Activated T-helper 1 cell treated with anti-CD3 and anti-CD28 coated beads, Interleukin-2, amount 50 U/mL, for 16 hours (primary cell): ENCODE measurements at places on chromosomes 3 and 15.

DNA sequence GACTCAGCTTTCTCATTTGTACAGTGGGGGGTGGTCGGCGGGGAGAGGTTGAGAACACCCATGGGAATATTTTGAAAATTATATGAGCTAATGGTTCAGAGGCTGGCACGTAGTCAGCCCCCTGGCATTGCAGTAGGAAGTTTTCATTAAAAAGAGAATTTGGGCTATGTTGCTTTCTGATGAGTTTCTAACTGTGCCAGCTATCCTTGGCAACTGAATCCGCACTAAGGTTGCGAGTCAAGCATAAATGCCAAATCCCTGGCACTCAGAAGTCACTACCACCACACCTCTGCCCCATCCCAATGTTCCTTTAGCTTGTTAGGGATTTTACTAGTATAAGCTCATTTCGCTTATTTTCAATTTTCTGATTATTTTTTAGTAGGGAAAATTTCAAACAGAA is 91.6 kb downstream of the DNASE1L3 start:
- no peak for DNase-seq

DNA sequence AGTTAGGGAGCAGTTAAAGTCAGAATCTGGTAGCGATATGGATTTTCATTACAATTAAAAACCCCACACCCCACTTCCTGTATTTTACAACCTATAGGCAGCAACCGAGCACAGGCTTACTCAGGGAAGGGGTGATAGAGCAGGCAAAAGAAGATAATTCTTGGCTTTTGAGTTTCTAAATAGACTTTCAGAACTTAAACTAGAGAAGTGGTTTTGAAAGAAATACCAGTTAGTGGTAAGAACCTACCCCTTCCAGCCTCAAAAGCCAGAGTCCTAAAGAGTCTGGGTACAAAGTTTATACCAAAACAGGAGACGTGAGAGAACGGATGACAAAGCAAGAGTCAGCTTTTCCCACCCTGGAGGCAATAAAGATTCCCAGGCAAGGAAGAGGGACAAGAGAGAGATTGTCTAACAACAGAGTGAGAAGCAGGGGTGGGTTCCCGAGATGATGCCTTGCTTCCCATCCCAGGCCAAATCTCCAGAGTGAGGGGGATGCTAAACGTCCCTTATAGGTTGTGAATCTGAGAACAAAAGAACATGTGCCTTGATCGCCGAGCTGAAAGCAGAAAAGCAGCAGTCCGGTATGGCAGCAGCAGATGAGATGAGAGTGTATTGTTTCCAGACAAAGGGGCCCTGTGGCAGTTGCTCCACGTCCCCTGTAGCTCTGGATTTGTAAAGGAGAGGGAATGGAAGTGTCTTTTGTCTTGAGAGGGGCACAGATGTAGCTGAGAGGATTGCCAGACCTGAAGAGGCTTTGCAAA is 36.8 kb downstream of the KLHL6 start:
- DNase-seq, result no peak

DNA sequence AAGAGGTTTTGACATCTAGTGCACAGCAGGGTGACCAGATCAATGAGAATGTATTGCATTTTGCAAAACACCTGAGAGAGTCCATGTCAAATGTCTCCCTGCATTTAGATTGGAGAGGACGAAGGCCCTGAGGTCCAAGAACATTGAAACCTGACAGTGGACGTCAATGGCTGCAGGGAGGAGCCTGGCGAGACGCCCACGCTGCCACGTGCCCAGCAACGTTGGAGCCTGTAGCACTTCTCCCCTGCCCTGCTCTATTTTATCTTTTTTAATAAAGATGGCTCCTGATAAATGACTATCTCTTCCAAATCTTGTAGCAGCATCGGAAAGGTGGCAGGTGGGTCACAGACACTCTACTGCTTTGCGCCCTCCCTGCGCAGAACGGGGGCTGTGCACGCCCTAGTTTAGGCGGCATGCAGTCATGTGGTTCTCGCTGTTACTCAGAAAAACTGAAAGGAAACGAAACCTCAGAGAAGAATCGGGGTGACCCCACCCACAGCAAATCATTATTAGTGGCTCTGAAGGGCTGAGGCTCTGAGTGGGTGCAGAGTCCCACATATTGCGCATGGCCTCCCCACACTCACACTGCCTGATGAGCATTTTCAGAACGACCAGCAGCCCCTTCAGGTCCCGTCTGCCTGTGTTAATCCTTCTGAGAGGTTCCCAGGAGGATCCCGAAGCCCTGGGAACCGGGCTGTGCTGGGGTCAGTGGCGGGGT is 62.5 kb upstream of the TAMM41 start:
- DNase-seq, result no peak

GRCh38 chr3:181326637-181327223 is 337.2 kb upstream of the DNAJC19 start:
- no peak for DNase-seq

GRCh38 chr3:164608554-164609276 is 469.6 kb downstream of the SI start:
- DNase-seq, result no peak

- DNase-seq, result no peak
Observed at GRCh38 chr3:139388821-139389551, 461 bp downstream of the COPB2 start.

GRCh38 chr15:40768521-40769273 is 1.1 kb upstream of the C15orf62 start:
- DNase-seq, result no peak

GRCh38 chr3:187673012-187673411 is 2.8 kb upstream of the SST start:
- no peak for DNase-seq

GRCh38 chr3:37241880-37242279 is 67.5 kb upstream of the LRRFIP2 start:
- DNase-seq, result no peak

DNA sequence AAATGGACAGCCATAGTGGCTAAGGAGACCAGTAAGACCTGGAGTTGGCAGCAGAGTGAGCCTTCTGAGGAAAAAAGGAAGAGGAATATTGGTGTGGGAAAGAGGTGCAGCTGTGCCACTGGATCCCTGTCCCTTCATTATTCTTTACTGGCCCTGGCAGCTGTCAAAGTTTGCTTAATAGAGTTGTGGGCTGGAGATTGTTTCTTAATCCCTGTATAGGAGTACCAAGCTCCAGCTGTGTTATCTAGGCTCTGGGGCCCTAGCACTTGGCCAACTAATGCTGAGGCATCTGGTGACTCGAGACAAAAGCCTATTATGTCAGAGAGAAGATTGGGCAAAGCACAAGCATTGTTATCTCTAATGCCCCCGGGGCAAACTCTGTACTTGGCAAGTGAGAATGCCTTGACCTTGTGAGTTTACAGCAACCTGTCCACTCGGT is 61.4 kb downstream of the ZNF609 start:
- no peak for DNase-seq

DNA sequence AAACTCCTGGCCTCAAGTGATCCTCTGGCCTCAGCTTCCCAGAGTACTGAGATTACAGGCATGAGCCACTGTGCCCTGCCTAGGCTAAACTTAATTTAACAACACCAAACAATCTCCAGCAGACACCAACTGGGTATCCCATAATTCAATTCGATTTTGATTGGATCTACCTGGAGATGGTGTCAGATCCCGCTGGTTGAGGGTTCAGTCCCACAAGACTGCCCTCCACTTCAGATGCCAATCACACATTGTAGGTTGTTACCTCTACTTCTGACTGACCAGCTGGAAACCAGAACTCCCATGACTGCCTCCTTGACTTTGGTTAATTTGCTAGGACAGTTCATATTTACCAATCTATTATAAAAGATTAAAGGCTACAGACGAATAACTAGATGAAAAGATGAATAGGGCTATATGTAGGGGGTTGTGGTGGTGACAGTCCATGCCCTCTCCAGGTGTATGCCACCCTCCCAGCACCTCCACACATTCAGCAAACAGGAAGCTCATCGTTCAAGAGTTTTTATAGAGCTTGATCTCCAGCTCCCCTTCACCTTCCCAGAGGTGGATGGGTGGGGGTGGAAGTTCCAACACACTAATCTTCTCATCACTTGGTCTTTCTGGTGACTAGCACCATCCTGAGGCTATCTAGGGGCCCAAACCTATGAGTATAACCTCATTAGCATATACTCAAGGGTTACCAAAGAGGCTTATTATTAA is 9.3 kb downstream of the B2M start:
- no peak for DNase-seq

DNA sequence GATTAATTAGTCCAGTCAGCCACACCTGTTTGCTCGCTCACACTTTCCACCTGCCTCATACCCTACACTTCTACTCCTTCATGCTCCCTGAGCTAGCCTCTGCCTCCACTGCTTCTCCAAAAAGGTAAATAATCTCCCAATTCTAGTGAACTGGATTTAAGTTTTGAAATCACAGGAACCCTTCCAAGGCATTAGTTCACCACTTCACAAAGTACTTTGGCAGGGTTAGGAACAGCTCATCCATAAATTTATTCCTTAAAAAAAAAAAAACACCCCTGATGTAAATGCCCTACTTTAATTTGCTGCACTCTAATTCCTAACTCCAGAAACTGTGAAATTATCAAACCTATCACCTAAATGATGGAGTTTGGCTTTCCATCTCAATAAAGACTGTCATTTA is 58.3 kb downstream of the GADL1 start:
- DNase-seq, result no peak

GRCh38 chr3:64163755-64164148 is 61.5 kb downstream of the PRICKLE2 start:
- DNase-seq, result no peak

DNA sequence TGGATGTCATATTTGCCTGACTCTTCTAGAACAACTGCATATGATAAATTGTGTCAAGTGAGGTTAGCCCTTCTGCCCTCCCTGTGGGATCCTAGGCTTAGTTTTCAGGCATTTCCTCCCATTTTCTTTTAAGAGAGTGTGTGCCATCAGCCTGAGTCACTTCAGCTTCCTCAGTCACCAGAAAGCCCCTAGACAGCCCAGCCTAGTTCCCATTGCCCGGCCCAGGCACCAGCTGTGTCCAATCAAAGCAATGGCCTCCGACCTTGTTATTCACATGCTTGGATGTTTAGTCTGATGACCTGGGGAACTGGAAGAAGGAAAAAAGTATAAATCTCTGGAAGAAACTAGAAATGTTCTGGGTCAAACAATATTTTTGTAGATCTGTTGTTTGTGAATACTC is 221.9 kb upstream of the LRIG1 start:
- no peak for DNase-seq

DNA sequence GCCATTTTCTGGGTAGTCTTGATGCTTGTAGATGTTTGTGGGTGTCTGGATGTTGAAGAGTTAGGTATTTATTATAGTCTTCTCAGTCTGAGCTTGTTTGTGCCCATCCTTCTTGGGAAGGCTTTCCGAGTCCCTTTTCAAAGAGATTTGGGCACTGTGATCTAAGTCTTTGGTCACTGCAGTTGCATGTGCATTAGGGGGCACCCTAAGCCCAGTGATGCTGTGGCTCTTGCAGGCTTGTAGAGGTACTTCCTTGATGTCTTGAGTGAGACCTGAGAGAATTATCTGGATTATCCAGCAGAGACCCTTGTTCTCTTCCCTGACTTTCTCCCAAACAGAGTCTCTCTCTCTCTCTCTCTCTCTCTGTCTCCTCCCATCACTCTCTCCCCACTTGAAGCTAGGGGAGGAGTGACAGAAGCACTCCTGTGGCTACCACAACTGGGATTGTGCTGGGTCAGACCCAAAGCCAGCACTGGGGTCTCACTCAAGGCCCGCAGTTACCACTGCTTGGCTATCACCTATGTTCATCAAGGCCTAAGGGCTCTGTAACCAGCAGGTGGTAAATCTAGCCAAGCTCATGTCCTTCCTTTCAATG is 68.5 kb downstream of the TMCO5A start:
- no peak for DNase-seq

GRCh38 chr3:148218222-148218621 is 479.5 kb upstream of the AGTR1 start:
- DNase-seq, result no peak

DNA sequence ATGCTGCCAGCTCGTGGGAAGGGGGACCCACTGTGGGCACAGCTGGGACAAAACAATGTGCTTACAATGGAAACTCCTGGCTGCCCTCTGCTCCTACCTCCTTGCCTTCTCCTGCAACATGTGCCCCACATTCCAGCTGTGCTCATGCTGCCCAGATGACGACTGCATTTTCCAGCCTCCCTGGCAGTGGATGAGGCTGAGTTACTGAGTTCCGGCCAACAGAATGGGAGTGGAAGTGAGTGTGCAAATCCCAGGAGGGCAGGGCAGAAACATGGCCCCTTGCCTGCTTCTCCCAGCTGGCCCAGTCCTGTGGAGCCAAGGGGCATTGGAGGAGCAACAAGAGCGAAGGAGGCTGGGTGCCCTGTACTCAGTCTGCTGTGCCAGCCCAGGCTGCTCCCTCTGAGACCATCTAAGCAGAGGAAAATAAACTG is 17.1 kb downstream of the KLF15 start:
- no peak for DNase-seq

DNA sequence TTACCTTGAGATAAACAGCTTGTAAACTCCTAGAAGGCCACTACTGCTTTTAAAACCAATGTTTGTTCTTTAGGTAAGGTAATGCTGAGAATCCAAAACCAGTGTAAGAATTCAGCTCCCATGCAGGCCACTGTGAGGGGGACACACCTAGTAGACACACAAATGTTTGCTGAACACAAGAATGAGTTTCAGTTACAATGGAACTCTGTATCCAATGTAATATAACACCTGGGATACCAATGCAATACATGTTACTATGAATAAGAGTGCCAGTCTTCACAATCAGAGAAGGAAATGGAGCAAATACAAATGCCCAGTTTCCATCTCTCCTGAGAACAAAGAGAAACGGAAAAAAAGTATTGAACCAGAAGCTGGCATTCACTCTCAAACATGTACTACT is 65.9 kb downstream of the IGF2BP2 start:
- DNase-seq, result no peak

DNA sequence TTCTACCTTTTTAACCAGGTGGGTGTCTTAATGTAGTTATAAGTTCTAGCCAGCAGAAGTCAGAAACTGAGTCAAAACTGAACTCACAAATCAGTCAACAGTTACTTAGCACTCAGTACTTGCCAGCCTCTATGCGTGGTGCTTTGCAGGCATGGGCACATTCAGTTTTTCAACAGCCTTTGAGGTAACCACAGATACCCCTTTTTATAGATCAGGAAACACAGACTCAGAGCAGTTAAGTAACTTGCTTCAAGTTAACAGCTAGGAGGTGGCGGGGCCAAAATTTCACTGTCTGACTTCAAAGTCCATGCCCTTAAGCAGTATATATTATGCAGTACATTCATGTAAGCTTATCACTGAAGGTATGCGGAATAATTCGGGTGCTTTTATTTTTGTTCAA is 139.4 kb downstream of the FHIT start:
- no peak for DNase-seq

- DNase-seq, result no peak
Observed at GRCh38 chr3:193053046-193053435, 135.4 kb upstream of the MB21D2 start.

DNA sequence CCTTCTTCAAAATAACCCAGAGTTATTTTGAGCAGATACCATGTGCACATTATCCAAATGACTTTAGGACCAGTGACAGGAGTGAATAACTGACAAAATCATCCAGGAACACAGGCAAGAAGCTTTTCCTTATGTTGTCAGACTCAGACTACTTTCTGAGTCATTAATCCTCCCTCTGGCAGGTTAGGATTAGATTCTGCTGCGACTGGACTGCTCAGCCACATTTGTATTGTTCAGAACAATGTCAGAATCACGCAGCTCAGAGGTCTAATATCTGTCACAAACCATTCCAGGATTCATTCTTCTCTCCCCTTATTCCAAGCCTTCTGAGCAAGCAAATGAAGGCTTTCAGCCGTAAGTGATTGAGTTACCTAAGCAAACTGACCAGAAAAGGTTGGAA is 34.8 kb upstream of the FAM174B start:
- DNase-seq, result no peak

- no peak for DNase-seq
Observed at GRCh38 chr15:26365077-26365476, 407.8 kb downstream of the GABRB3 start.
